Right atrium auricular region (tissue), 2 donors: ENCODE measurements at places on chromosomes 2 and 18.

DNA sequence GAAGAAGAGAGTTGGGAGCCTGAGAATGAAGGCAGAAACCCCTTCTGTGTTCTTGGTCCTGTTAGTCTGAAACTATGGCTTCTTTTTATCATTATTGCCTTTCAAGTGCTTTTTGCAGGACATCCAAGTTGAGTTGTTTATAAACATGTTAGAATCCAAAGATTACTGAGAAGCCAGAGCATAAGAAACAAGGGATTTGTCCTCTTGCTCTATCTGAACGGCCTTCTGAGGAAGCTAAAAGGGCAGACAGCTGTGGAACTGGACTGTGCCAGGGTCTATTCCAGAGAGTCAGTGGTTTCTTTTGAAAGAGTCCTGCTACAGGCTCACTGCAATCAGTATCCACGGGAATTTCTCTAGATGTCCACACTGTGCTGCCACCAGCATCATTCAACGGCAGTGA is 86.6 kb downstream of the ARHGAP28 start:
- DNase-seq, result no peak

- DNase-seq, result no peak
Observed at GRCh38 chr2:143730953-143731260, 601.7 kb downstream of the ARHGAP15 start.

DNA sequence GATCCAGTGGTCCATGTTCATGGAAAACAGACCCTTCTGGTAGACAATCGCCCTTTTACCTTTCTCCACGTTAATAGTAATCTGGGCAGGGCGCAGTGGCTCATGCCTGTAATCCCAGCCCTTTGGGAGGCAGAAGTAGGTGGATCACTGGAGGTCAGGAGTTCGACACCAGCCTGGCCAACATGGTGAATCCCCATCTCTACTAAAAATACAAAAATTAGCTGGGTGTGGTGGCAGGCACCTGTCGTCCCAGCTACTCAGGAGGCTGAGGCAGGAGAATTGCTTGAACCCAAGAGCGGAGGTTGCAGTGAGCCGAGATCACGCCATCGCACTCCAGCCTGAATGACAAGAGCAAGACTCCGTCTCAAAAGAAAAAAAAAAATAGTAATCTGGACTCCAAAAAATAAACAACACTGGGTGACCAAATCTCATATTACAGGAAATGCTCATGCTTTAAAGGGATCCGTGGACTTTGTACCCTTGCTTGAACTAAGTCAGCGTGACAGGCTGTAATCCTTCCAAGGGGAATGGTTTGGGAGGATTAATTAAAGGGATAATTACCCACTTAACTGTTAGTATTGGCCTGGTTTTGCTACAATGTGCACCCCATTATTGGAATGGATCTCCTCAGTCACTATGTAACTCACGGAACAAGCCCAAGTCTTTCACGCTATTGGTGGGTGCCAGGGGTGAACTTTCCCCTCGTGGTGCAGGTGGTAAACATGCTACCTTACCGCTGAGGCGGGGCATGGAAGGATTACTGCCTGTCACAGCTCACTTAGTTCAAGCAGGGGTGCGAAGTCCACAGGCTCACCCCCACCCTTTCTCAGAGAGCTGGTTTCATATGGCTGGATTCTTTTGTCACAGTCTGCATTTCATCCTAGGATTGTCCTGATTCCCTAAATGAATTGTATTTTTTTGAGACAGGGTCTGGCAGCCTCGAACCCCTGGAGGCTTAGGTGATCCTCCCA is 36.7 kb downstream of the PROC start:
- DNase-seq, result no peak

DNA sequence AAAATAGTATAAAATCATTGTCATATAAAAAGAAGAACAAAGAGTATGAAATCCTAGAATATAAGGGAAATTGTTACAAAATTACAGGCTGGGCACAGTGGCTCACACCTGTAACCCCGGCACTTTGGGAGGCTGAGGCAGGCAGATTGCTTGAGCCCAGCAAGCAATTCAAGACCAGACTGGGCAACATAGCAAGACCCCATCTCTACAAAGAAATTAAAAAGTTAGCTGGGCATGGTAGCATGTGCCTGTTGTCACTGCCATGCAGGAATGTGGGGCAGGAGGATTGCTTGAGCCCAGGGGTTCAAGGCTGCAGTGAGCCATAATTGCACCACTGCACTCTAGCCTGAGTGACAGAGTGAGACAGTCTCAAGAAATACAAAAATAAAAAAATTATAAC is 44.8 kb downstream of the NAPG start:
- DNase-seq, result no peak

- no peak for DNase-seq
Observed at GRCh38 chr2:189836644-189837043, 52.4 kb downstream of the PMS1 start.

GRCh38 chr2:30139131-30139870 is 7.5 kb upstream of the YPEL5 start:
- no peak for DNase-seq

- no peak for DNase-seq
Observed at GRCh38 chr2:176552501-176553135, 283.4 kb downstream of the MTX2 start.
